ENCODE measurements at places on chromosomes 13 and 19.

DNA sequence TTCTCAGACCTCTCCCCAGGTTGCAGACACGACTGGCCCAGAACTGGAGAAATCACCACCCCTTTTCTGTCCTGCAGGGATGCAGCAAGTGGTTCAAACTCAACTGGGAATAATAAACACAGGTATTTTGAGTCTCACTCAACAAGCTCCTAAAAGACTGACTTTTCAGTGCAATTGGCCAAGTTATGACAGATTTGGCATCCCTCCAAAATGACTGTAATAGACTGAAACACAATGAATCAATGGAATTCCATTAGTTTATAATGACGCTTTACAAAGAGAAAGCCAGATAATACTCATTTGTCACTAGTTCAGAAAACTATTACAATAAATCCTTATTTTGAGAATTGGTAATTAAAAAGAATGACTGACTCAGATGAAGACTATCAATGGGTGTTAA is 38.1 kb downstream of the MIPEP start:
- no peak for DNase-seq

- no peak for DNase-seq
Measured at GRCh38 chr19:4597975-4598671, 38.6 kb upstream of the SEMA6B start.

DNA sequence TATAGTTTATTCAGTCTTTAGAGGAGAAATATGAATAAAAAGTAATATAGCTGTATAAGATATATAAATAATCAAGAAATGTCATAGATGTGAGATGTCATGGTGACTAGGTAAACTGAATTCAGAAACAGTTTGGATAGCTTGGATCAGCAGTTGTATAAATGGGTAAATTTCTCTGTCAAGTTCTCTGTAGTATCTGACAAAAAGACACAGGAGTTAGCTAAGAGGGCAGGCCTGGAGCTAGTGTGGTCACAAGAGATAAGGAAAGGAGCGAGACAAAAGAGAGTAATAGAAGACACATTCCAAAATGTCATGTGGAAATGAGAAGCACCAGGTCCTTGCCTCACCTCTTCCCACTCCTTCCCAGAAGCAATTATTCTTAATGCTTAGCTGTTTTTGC is 349.0 kb downstream of the LMO7 start:
- DNase-seq: no peak

DNA sequence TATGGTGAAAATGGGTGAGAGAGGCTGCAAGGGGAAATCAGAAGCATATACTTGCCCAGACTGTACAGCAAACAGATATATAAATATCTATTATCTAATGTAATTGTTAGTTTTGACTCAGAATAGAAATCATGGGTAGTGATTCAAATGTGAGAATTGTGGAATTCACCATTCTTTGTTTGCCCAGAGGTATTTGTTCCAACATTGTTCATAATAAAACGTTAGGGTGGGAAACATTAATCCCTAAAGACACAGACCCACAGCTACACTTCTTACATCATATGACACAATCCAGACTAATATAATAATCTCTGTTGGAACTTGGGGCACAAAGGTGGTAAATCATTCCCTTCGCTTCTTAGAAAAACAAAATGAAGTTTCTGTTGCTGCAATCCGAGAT is 646.5 kb upstream of the SLITRK6 start:
- DNase-seq: no peak
